ENCODE measurements at places on chromosomes 5 and 9.
A peak's percentile ranks its signal among the peaks of the same experiment; 100 is the strongest.

- DNase-seq: no peak
- peaks cover 50% of the 10 kb centered on the region for H3K36me3 ChIP-seq
- no peaks in the 10 kb centered on the region for H3K27me3 ChIP-seq
- H3K4me1 ChIP-seq: no peaks in the 10 kb centered on the region
- H3K4me3 ChIP-seq: no peak overlapping the region
These were observed 55.0 kb downstream of the LRSAM1 start for GRCh38 chr9:127506117-127506813.

DNA sequence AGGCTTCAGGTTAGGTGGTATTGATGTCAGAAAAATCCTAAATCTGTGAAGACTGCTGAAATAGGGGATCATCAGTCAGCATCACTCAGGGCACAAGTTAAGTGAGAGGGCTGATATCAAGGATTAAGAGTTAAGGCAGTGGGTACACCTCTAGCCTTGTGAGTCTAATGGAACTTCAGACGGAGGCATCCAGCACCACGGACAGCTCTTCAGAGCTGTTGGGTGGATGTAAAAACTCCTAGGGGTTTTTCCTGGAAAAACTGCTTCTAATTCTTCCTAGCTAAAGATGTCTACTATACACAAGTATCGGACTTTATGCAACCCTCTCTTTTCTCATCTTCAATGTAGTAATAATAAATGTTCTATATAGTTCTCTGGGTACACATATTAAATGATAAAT lies 165.9 kb downstream of the SH3GL2 start:
- H3K27ac ChIP-seq: no peak overlapping the region
- no peaks in the 10 kb centered on the region for H3K36me3 ChIP-seq
- no peak for DNase-seq
- no peaks in the 10 kb centered on the region for H3K27me3 ChIP-seq
- H3K4me3 ChIP-seq: no peak overlapping the region

- H3K36me3 ChIP-seq: no peaks in the 10 kb centered on the region
- no peak overlapping the region for H3K27ac ChIP-seq
These were observed 143.4 kb downstream of the MYO10 start for GRCh38 chr5:16792598-16793275.

DNA sequence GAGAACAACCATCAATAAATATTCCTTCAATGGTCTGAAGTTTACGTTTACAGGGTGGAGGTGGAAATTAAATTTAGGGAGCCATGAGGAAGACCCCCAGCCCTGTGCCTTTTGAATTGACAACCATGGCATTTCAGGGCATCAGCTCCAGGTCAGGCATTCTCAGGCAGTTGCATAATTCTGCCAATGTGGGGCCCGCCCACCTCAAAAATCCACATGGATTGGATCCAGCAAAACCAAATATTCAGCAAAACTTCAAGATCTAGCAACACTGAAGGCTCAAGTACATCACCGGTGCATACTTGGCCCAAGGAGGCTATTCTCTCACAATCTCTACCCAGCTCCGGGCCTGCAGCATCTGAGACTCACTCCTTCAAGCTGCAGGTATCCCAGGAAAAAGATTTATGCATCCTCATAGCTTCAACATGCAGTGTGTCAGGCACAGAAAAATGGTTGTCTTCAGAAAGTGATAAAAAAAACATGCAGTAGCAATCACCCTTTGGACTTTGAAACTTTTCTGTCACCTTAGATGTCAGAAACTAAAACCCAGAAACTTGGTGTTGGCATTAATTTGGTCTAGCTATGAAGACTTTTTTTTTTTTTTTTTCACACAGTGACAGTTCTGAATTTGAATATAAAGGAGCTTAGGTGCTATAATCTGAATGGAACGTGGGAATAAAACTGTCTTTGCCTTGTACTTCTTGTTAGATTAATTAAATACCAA lies 21.4 kb upstream of the ANXA2R start:
- no peak for DNase-seq
- H3K4me1 ChIP-seq: peaks cover 7% of the 10 kb centered on the region
- H3K27ac ChIP-seq: no peak overlapping the region
- H3K27me3 ChIP-seq: no peaks in the 10 kb centered on the region
- no peaks in the 10 kb centered on the region for H3K36me3 ChIP-seq
- H3K4me3 ChIP-seq: no peak overlapping the region

GRCh38 chr9:98256756-98257155 lies 1.3 kb upstream of the TBC1D2 start:
- H3K27ac ChIP-seq: peak overlapping the region; percentile 92
- H3K4me1 ChIP-seq: no peaks in the 10 kb centered on the region
- H3K27me3 ChIP-seq: no peaks in the 10 kb centered on the region
- H3K4me3 ChIP-seq: peak overlapping the region; percentile 74
- DNase-seq: peak; percentile 50
- H3K36me3 ChIP-seq: no peaks in the 10 kb centered on the region

DNA sequence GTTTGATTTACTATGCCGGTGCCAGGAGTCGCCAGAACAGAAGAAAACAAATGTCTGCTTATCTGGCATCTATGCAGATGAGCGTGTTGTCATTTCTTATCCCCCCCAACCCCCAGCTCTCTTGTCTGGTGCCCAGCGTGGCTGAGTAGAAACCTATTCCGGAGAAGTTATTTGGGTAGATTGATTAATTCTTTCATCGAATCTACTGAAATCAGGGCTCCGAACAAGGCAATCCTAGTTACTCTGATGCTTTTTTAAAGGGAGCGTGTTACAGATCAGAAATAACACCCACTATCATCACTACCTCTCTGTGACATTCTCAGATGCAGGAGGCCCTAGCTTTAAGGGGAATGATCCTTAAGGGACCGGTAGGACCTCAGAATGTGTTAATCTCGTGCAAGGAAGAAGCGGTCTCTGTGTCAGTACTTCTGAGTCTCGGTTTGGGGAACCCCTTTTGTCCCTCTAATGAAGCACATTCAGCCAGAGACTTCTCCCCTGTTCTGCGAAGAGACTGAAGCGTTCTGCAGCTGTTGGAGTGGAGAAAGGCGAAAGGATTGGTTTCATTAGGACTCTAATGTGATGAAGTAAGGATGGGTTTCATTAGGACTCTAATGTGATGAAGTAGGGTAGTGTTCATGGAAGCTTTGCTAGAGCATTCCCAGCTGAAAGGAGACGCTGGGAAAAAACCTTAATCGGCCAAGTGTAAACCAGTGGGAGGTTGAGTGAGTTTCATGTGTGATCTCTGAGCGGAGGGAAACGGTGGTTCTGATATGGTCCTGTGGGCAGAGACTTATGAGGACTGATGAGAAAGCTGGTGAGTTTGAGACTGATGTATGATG lies 1.5 kb downstream of the PIP5K1B start:
- peaks cover 37% of the 10 kb centered on the region for H3K4me1 ChIP-seq
- peak overlapping the region; percentile 85 for H3K27ac ChIP-seq
- no peaks in the 10 kb centered on the region for H3K27me3 ChIP-seq

GRCh38 chr5:58849921-58850667 lies 267.2 kb downstream of the RAB3C start:
- DNase-seq: no peak
- no peak overlapping the region for H3K4me3 ChIP-seq
- H3K27me3 ChIP-seq: no peaks in the 10 kb centered on the region
- no peak overlapping the region for H3K27ac ChIP-seq
- H3K4me1 ChIP-seq: no peaks in the 10 kb centered on the region
- no peaks in the 10 kb centered on the region for H3K36me3 ChIP-seq

- no peaks in the 10 kb centered on the region for H3K4me1 ChIP-seq
- H3K4me3 ChIP-seq: no peak overlapping the region
- peaks cover 16% of the 10 kb centered on the region for H3K36me3 ChIP-seq
- no peak overlapping the region for H3K27ac ChIP-seq
- no peaks in the 10 kb centered on the region for H3K27me3 ChIP-seq
These were observed 8.4 kb downstream of the WDR41 start for GRCh38 chr5:77483682-77484081.

DNA sequence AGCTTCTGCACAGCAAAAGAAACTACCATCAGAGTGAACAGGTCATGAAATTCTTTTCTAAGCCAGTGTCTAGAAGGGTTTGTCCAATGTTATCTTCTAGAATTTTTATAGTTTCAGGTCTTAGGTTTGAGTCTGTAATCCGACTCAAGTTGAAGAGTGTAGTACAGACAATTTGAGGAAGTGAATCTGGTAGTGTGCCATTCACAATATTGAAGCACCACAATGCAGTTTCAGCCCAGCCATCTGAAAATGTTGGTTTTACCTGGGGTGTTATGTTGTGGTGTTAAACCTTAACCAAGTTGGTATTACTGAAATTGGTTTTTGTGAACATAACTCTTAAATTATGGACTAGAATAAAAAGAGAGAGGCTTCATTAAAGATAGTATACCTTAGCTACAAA lies 77.2 kb downstream of the ADAMTS16 start:
- H3K36me3 ChIP-seq: no peaks in the 10 kb centered on the region
- DNase-seq: no peak
- no peaks in the 10 kb centered on the region for H3K4me1 ChIP-seq
- H3K27me3 ChIP-seq: no peaks in the 10 kb centered on the region

- no peaks in the 10 kb centered on the region for H3K4me1 ChIP-seq
- H3K27ac ChIP-seq: no peak overlapping the region
- H3K36me3 ChIP-seq: no peaks in the 10 kb centered on the region
- H3K27me3 ChIP-seq: no peaks in the 10 kb centered on the region
These were observed 62.7 kb downstream of the PCSK5 start for GRCh38 chr9:75953218-75953617.

GRCh38 chr9:4668604-4669003 lies 2.3 kb upstream of the SPATA6L start:
- no peaks in the 10 kb centered on the region for H3K36me3 ChIP-seq
- H3K27ac ChIP-seq: no peak overlapping the region
- H3K27me3 ChIP-seq: no peaks in the 10 kb centered on the region
- H3K4me1 ChIP-seq: no peaks in the 10 kb centered on the region
- no peak overlapping the region for H3K4me3 ChIP-seq

DNA sequence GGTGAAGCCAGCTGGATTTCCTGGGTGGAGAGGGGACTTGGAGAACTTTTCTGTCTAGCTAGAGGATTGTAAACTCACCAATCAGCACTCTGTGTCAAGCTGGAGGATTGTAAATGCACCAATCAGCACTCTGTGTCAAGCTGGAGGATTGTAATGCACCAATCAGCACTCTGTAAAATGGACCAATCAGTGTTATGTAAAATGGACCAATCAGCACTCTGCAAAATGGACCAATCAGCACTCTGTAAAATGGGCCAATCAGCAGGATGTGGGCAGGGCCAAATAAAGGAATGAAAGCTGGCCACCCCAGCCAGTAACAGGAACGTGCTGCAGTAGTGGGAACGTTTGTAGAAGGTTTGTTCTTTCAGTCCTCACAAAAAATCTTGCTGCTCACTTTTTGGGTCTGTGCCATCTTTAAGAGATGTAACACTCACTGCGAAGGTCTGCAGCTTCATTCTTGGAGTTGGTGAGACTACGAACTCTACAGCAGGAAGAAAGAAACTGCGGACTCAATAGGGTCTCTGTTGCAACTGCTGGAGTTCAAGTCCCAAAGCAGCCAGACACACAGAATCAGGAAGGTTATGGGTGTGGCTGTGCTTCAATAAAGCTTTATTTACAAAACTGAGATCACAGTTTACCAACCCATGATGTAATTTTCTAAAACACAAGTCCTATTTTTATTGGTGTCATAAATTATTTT lies 145.7 kb upstream of the ERCC6L2 start:
- H3K36me3 ChIP-seq: no peaks in the 10 kb centered on the region
- H3K27ac ChIP-seq: no peak overlapping the region

DNA sequence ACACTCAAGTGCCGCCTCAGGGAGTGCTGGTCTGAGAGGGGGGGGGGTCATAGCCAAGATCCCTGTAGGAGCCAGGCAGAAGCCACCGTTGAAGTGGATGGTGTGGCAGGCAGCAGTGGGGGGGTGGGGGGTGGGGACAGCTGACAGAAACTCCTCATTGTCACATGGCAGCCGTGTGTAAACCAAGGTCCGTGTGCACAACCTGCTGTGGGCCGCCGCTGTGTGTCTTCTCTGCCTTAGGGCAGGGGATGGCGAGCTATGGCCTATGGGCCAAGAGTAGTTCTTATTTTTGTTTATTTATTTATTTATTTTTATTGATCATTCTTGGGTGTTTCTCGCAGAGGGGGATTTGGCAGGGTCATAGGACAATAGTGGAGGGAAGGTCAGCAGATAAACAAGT lies 13.4 kb downstream of the SQSTM1 start:
- H3K27me3 ChIP-seq: no peaks in the 10 kb centered on the region
- H3K27ac ChIP-seq: no peak overlapping the region
- H3K4me3 ChIP-seq: no peak overlapping the region
- H3K4me1 ChIP-seq: no peaks in the 10 kb centered on the region
- peaks cover 87% of the 10 kb centered on the region for H3K36me3 ChIP-seq

- H3K27ac ChIP-seq: peak overlapping the region; percentile 79
- H3K4me1 ChIP-seq: no peaks in the 10 kb centered on the region
- DNase-seq: no peak
- peak overlapping the region; percentile 34 for H3K4me3 ChIP-seq
- H3K27me3 ChIP-seq: no peaks in the 10 kb centered on the region
These were observed 237.5 kb downstream of the CD180 start for GRCh38 chr5:66958980-66959641.

DNA sequence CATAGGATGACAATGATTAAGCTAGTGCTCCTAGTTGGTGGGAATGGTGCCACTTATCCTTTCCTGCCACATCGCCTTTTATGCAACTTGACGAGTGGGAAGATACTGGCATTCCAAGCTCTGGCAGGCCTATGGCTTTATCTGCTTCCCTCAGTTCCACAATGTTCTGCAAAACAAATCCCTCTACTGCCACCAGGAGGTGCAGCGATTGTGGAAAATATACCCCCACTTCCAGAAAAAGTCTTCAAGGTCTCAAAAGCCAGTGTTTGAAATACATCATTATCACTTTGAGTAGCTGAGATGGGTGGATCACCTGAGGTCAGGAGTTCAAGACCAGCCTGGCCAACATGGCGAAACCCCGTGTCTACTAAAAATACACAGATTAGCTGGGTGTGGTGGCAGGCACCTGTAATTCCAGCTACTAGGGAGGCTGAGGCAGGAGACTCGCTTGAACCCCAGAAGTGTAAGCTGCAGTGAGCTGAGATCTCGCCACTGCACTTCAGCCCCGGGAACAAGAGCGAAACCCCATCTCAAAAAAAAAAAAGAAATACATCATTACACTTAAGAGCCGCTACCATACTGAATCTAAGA lies 3.4 kb downstream of the CLINT1 start:
- no peak overlapping the region for H3K4me3 ChIP-seq
- H3K27ac ChIP-seq: peak overlapping the region; percentile 12

DNA sequence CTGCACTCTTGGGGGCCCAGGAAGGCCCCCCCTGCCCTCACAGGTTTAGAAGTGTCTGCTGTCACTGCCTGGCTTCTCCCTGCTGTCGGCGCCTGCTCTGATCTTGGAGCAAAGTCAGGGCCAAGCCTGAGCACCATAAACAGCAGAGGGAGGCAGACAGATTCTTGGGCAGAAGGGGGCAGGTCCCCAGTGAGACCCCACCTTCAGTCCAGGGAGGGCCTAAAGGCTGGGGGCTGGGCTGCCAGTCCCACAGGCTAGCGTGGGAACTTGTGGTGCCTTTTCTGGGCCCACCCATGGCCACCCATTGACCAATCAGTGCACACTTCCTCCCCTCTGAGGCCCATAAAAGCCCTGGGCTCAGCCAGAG lies 124.0 kb downstream of the OLFM1 start:
- H3K27me3 ChIP-seq: no peaks in the 10 kb centered on the region
- H3K4me3 ChIP-seq: no peak overlapping the region
- DNase-seq: no peak

GRCh38 chr9:10774051-10774450 lies 161.2 kb upstream of the PTPRD start:
- H3K27me3 ChIP-seq: no peaks in the 10 kb centered on the region
- DNase-seq: no peak
- no peak overlapping the region for H3K4me3 ChIP-seq
- no peak overlapping the region for H3K27ac ChIP-seq
- H3K36me3 ChIP-seq: no peaks in the 10 kb centered on the region
